ENCODE measurements at places on chromosomes 2 and 18.

- no peak for DNase-seq
Observed at GRCh38 chr2:140295767-140296166, 1515.6 kb upstream of the NXPH2 start.

DNA sequence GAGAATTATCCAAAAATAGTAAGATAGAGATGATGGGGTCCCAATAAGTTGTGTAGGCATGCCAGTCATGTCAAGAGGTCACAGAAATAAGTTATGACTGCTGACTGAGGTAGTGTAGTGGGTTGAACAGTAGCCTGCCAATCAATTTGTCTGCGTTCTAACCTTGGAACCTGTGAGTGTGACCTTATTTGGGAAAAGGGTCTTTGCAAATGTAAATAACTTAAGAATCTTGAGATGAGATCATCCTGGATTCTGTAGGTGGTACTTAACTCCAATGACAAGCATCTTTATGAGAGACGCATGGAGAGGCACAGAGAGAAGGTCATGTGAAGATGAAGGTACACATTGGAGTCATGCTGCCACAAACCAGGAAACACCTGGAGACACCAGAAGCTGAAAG is 31.0 kb downstream of the ACVR1 start:
- no peak for DNase-seq

DNA sequence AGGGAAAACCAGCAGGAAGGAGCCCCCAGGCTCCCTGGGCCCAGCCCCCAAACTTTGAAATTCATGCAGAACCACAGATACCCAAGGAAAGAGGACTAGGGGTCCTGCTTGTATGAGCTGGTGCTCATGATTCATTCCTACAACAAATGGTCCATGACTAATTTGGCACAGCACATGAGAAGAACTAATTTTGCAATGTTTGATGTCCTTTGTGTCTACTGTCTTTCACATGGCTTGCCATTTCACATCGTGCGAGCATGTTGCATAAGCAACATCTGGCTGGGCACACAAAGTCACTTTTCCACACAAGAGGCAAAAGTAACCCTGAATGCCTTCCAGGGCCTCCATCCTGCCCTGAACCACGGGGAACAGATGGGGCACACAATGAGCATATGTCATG is 149.6 kb upstream of the APCDD1 start:
- no peak for DNase-seq

- DNase-seq, result no peak
Observed at GRCh38 chr18:42745931-42746330, 369.6 kb downstream of the RIT2 start.

GRCh38 chr2:69221960-69222751 is 164.9 kb downstream of the GFPT1 start:
- DNase-seq, result no peak

DNA sequence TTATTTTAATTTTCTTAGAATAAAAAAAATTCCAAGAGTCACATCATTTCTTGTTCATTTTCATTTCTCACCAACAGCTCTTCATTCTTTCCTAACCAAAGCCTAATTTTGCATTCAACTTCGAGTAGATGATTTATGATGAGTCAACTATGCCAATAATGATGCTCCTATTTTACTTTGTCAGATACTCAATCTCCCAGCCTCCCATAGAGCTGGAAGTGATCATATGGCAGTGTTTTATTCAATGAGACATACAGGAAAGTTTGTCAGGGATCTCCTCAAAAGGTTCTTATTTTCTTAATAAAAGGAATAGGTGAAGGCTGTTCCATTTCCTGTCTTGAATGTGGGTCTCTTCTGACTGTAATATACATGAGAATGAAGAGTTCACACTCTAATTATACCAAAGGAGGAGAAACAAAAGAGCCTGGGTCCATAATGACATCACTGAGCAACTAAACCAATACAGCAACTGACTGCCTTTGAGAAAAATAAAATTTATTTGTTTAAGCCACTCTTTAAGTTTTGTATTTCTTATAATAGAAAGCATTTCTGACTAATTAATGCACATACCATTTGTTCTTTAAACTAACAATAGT is 231.2 kb upstream of the CYP26B1 start:
- DNase-seq, result no peak

DNA sequence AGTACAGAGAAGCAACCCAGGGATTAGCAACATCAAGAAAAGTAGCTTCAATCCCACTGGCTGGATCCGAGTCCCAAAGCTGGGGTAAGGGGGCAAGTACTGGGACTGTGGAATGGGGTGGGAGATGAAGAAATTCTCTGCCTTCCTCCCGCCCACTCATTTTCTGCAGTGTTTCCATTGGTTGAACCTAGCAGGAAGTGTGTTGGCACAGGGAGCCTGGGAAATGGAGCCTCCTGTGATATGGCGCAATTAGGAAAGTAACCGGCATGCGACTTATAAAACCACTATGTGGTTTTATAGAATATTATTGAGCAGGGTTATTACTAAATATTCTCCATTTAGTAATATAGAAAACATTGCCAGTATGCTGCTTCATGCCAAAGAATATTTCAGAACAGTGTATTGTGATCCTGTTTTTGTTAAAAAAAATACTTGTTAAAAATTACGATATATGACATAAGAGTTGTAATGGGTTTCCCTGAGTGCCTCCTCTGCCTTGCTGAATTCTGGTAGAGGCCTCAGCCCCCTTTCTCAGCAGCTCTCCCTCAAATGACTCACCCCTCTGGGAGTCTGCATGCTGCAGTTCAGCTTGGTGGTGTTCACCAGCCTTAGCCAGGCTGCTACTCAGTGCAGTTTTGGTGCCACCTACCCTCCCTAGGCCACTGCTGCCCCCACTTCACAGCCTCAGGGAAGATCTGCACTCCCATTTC is 60.5 kb downstream of the HK2 start:
- no peak for DNase-seq
